ENCODE measurements at places on chromosomes 16 and 17.

DNA sequence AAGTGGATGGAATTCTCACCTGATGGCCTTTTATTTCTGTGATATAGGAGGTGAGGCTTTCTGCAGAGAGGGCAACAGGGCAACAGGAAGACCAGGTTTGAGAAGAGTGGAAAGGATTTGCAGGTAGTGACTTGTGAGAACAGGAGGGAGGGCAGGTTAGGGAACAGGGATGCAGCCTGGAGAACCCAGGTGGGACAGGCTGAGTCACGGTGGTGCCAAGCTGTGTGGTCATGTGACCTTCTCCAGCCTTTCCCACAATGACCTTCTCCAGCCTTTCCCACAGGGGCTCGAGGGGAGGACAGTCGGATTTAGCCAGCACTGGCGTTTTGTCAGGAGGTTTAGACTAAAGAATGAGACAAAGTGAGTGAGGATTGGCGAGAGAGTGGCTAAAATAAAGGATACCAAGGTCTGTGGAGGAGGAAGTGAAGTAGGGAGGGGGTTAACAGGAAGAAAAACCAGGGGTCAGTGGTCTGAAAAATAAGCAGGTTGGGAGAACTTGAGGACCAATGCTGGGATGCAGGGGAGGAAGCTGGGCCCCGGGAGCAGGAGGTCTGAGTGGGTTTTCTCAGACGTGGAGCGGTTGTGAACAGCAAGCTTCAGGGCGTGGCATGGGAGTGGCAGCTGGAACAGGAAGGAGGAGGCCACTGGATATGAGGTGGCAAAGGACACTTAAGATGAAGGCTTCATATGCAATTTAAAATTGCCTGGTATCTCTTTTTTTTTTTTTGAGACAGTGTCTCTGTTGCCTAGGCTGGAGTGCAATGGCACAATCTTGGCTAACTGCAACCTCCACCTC, 37.7 kb downstream of the DNAH2 start:
- DNase-seq: no peak

GRCh38 chr16:57656342-57656955, 11.7 kb upstream of the ADGRG3 start:
- no peak for DNase-seq

DNA sequence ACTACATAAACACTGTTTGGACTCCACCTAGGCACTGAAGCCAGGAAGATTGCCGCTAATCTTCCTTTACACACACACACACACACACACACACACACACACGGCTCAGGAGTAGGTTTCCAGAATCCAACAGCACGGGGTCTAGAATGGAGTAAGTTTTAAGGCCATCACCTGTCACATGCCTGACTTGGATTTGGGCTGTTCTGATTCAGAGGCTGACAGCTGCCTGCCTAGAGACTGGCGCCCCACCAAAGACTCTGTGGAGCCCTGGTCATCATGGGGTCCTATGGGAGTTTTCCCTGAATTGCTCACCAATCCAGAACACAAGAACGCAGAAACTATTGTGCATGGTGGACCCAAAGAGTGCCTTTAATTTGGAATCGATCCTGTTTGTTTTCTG, 10.9 kb downstream of the CDRT4 start:
- no peak for DNase-seq

DNA sequence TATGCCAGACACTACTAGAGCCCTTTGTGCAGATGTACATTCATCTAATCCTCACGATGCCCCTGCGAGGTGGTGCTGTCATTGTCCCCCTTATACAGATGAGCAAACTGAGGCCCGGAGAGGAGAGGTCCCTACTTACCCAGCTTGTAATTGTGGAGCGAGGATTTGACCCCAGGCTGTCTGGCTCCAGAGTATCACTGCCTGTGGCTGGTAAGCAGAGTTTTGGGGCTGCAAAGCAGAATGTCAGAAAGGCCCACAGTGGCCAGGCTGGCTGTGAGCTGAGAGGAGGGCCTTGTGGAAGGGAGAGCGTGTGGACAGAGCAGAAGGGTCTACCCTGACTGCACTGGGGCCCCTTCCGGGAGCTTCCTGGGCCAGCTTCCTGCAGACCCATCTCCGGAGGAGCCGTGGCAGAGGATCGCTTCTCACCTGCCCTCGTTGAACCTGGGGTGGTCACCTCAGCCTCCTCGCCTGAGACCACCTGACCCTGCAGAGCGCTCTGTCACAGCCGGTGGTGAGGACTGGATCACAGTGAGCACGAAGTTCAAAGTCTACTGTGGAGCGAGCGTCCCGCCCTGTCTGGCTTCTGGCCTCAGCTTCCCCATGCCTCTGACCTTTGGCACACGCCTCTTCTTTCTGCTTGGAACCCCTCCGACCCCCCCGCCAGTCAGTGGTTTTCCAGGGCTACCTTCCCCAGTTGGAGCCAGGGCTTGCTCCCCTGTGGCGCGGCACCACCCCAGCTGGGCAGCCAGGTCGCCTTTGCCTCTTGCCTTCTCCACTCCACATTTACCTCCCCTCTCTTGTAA, 12.1 kb downstream of the CMIP start:
- no peak for DNase-seq

GRCh38 chr16:19660432-19660831, 57.6 kb downstream of the KNOP1 start:
- no peak for DNase-seq

GRCh38 chr16:58866935-58867334, 132.8 kb upstream of the GOT2 start:
- no peak for DNase-seq

- no peak for DNase-seq
These were observed 10.6 kb upstream of the MRPL38 start for GRCh38 chr17:75915268-75915667.

DNA sequence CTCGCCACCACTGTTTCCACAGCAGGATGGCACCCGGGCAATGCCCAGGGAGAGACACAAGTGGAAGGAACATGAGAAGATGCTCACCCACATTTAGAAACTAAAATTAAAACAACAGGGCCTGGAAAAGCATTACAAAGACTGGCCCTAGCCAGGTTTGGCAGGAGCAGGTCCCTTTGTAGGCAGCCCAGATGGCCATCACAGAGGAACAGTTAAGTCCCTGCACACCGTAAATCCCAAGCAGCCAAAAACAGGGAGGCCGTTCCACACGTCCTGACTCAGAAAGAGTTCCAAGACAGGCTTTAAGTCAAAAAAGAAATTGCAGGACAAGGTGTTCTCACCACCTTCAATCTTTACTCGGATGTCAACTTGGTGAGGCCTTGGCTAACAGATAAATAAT, 127.1 kb downstream of the DYNLRB2 start:
- DNase-seq: no peak

GRCh38 chr16:2712546-2712945, 7.5 kb downstream of the PRSS27 start:
- DNase-seq: no peak

GRCh38 chr17:39607851-39608130, at the start of gene NEUROD2:
Gene NEUROD2, minus strand, starts transcription at chr17:39607920. Its CDS starts 1,321 bp downstream, at chr17:39606599.
- no peak for DNase-seq

DNA sequence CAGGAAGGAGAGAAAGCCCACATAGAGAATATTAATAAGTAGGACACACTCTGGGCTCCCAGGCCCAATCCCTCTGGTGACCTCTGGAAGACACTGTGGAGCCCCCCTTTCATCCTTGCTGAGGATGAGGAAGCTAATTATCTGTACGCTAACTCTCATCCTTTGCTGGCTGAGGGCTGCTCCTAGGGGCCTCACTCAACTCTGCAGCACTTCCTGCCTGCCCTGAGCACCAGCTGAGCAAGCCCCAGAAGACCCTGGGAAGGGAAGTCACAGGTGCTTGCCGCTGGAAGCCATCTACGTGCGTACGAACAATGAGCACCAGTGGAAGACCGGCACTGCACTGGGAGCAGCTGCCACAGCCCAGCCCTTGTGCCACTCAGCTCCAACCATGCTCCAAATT, 145.8 kb upstream of the CDH5 start:
- DNase-seq: no peak

DNA sequence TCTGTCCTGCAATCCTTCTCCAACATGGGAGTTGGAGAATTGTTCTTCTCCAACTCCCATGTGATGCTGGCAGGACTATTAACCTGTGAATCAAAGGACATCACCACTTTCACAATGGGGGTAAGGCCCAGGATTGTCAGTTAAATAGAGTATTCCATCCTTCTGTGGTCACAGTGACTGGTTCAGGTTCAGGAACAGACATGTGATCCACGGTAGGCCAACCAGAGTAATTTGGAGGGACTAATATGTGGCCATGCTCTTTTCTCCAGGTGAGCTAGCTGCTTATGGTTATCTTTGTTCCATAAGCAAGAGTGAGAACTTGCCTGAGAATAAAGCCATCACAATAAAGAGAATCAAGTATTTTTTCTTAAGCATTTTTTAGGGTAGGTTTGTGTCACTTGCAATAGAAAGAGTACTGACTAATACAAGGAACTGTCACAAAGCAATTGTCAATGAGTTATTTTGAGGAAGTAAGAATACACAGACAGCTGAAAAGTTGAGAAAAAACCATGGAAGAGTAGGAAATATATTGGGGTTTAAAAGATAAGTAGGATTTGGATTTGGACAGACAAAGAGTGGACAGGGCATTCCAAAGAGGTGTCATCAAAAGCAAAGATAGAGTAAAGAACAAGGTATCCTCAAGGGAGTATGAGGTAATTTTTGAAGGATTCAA, 63.4 kb downstream of the BRIP1 start:
- no peak for DNase-seq

DNA sequence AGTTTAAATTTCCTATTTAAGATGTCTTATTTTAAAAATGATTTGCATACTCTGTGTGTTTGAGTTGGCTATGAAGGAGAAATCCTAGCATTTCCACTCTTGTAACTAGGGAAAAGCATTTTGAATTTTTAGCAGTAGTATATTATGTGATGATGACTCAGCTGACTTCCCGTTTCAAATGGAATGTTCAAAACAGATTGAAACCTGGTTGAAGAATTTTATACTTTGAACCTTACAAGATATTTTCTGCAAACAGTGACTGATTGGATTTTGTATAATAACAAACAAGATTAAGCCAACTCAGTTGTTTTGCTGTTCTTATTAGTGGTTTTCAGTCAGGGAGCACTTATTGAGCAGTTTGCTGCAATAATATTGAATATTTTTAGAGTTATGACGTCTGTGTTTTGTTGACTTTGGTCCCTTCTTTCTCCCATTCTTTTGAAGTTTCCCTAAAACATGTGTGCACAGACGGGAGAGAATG, 8.0 kb downstream of the TNRC6A start:
- no peak for DNase-seq

DNA sequence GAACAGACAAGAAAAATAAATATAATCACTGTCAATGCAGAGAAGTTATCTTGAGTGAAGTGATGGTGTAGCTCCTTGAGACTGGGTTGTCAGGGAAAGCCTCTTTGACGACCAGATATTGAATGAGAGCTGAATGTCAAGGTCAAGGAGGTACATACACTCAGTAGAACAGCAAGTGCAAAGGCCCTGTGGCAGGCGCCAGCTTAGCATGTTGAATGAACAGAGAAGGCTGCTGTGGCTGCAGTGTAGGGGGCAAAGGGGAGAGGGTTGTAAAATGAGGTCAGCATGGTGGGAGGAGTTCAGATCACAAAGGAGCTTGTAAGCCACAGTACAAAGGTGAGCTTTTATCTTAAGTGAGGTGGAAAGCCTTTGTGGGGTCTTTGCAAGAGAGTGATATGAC, 111.5 kb downstream of the ZFHX3 start:
- no peak for DNase-seq

DNA sequence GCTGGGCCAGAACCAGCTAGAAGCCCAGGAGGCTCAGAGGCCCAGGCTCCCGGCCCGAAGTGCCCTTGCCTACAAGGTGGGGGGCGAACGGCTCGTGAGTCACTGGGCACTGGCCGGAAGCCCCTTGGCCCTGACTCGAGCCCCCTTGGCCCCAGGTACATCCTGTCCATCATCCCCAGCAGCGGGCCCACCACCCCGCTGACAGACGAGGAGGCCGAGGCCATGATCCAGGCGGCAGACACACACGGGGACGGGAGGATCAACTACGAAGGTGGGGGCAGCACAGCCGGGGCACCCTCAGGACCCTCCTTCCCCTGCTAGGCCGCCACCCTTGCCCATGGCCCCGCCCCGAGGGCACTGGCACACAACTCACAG, 15.8 kb upstream of the AATK start:
- DNase-seq: no peak

DNA sequence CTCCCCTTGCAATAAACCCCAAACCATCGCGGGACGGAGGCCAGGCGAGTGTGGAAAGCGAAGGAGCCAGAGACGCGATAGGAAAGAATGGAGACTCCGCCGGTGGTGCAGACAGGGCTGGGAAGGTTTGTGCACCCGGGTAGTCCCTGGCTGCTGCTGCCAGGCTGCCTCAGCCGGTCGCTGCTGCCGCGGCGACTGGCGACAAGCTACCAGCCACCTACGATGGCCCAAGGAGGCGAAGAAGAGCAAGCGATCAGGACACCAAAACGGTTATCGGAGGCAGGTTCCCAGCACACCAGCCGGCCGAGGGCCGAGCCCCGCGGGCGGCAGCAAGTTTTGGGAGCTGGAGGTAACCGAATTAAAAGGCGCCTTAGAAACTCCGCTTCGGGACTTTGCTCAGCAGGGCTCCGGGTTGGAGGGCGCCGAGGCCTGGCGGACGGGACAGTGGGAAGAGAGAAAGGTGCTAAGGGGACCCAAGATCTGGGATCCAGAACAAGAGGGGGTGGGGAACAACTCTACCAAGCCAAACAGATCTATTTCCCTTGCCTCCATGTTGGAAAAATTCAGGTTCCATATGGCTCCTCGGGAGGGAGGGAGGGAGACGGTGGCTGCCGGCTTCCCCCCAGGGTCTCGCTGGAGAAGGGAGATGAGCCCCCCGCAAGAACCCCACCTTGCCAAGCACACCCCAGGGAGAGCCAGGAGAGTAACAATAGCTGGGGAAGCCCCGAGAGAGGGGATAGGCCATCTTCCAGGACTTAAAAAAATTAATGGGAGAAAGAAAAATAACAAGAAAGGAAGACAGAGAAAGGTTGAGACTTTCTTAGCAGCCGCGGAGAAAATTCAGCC, 9.7 kb upstream of the HOXB2 start:
- DNase-seq: no peak

DNA sequence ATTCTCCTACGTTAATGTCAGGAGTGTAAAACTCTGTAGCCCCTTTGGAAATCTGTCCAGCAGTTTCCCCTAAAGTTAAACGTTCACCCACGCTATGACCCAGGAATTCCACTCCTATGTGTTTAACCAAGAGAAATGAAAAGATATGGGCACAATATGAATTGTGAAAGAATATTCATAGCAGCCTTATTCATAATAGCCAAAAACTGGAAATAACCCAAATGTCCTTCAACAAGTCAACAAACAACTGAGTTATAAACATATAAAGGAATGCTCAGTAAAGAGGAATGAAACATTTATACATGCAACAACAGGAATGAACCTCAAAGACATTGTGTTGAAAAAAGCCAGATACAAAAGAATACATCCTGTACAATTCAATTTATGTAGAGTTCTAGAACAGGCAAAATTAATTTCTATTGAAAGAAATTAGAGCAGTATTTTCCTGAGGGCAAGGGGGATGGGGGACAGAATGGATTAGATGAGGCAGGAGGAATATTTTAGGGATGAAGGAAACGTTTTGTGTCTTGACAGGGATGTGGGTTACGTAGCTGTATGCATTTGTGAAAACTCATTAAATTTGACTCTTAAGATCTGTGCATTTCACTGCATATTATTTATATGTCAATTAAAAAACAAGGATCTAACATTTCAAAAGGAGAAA, 286.7 kb upstream of the CDH5 start:
- DNase-seq: no peak

GRCh38 chr16:70467113-70467512, 12.7 kb downstream of the FCSK start:
- no peak for DNase-seq
